ENCODE measurements at places on chromosomes 1 and 21.

DNA sequence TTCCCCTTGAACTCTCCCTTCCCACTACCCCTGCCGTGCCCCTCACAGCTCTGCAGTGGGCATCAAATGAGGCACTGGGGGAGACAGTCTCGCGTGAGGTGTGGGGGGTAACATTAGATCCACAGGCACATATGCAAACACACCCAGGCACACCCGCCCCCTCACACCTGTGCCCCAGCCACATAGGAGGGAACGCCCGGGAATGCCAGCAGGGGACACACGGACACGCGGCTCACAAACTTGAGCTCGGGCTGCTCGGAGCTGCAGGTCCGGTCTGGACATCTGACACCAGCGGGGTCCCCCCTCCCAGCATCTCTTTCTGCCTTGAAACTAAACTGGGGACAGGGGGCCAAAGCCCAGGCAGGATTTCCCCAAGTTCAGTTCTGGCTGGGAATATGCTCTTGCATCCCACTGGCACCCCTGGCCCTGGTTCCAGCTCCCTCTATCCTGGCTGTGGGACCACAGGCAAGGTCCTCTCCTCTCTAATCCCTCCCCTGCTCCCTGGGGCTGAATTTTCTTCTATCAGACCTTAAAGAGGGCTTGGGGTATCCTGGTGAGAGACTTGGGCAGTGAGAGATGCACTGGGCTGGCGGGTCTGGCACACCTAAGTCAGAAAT, 30.6 kb downstream of the CDCP2 start:
- no peak for DNase-seq

- no peak for DNase-seq
Observed at GRCh38 chr1:26743426-26744059, 44.2 kb upstream of the PIGV start.

DNA sequence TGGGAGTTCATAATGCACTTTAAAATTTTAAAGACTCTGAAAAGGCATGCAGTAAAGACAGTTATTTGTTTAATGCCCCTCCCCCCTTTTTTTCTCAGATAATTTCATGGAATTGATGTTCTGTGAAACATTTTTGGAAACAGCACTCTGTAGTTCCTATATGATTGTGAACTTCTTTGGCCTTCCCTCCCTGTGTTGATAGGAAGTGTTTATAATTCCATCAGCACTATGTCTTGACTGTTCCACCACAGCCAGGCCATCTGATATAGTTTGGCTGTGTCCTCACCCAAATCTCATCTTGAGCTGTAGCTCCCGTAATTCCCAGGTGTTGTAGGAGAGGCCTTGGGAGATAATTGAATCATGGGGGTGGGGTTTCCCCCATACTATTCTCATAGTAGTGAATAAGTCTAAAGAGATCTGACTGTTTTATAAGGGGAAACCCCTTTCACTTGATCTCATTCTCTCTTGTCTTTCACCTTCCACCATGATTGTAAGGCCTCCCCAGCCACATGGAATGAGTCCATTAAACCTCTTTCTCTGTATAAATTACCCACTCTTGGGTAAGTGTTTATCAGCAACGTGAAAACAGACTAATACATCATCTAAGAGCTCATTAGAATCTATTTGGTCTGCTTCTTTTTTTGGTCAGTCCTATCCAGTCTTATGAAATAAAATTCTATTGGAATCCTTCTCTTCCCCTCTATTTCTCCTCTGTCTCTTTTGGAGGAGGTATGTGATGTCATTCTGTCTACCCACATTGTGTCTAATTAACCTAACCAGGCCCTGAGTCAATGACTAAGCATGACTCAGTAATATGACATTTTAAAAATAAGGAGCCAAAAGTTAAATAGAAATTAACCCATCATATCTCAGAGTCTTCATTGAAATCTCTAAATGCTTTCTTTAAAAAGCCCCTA, 8.9 kb downstream of the CCDC185 start:
- DNase-seq, result no peak

- DNase-seq, result no peak
Observed at GRCh38 chr1:109807822-109808680, 44.3 kb upstream of the EPS8L3 start.

DNA sequence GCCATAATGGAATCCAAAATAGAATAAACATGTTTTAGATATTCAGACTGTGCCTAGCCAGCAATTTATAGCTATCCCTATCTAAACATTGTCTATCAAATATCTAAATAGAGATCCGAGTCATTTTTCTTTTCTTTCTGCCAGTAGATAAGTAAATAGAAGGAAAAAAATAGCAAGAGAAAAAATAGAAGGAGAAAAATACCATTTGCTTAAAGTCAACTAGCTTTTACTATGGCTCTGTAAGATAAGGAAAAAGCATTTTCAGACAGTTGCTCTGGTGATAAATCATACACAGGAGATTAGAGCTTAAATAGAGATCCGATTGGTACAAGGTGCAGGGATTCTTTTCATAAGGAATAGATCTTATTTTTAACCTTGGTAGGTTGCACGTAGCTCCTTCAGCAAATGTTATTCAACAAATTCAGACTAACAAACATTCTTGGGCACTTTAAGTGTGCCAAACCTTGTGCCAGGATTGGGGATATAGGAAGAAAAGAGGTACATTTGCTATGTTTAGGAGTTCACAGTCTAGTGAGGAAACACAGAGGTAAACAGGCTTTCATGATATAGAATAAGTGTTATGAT, 70.1 kb upstream of the CCDC190 start:
- DNase-seq, result no peak

- no peak for DNase-seq
Observed at GRCh38 chr21:42475526-42476387, 20.3 kb downstream of the RSPH1 start.

- DNase-seq, result no peak
Observed at GRCh38 chr1:178684542-178685000, 40.5 kb upstream of the RALGPS2 start.

DNA sequence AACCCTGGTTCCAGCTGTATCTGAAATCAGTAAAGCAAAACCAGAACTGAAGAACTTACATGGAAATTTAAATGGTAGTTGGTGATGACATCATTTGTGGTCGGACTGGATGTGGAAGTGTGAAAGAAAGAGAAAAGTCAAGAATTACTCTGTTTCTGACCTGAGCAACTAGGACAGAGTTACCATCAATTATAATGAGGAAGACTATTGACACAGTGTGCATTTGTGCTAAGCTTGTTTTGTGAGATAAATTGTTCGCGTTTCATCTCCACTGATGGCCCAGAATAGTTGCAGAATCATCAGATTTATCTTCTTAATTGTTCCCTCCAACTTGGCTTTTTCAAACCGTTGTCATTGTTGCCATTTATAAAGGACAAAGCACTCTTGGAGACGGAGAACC, 410.6 kb upstream of the DEPDC1 start:
- DNase-seq, result no peak

GRCh38 chr1:233865902-233866301, 38.6 kb upstream of the SLC35F3 start:
- no peak for DNase-seq

DNA sequence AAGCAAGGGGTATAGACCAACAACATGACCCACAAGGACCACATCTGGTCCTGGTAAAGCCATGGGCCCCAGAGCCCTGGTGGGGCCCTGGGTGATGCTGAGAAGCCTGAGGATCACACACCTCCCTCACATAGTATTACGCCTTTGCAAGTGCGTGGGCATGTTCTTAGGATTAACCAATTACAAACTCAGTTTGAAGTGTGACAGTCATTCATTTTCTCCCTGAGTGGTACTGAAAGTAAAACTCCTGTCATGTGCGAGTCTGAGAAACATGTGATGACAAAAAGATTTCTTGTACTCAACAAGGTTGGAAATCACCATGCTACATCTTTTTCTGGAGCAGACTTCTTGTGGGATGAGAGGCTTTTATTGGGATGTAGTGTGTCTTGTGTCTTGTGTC, 315.3 kb upstream of the DUSP10 start:
- no peak for DNase-seq

- DNase-seq, result no peak
Observed at GRCh38 chr1:230879778-230880177, 11.5 kb upstream of the C1orf198 start.

DNA sequence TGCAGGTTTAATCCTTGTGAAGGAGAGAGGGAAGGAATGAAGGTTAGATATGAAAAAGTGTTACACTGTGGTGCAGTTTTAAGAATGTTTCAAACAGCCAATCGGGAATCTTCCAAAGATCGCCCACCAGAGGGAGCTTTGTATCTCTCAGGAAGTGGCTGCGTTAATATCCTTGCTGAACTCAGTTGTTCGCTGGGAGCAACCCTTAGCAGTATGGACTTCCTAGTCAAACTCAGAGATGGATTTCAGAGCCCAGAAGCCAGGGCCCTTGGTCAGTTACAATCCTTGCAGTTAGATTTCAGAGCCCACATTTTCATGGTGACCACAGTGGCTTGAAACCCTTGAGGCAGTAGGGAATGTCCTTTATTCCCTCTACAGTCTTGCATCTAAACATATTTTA, 136.2 kb downstream of the NTNG1 start:
- no peak for DNase-seq

DNA sequence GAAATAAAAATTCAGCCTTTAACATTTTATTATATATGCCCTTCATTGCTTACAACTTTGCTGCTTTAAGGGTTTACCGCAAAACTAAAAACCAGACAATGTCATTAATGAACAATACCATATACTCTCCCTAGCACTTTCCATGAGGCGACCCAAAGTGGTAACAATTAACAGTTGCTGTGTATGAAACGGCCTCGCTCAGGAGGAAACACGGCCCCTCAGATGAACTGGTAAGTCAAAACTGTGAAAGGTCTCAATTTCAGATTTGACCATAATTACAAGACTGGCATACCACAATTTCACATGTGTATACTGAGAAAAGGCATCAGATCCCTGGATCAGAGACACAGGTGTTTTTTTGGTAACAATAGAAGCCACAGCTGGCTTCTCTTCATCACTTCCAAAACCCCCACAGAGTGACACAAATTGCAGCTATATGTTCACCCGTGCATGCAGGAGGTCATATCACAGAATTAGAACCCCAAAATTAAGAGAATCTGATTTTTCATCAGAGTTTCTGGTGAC, 611.9 kb upstream of the ADAMTS5 start:
- DNase-seq, result no peak

GRCh38 chr1:201785291-201785690, 43.7 kb upstream of the IPO9 start:
- DNase-seq, result no peak

Measured in stimulated activated CD8-positive, alpha-beta memory T cell treated with anti-CD3 and anti-CD28 coated beads, Interleukin-4, amount 100 ng/mL, for 24 hours (primary cell).